HepG2 (cell line): ENCODE measurements at places on chromosomes 1 and 21. TPM values are rescaled to one million over a fixed set of nuclear protein-coding genes. Genes with fewer than 3 reads are reported as not detected.
A peak's percentile ranks its signal among the peaks of the same experiment; 100 is the strongest.

DNA sequence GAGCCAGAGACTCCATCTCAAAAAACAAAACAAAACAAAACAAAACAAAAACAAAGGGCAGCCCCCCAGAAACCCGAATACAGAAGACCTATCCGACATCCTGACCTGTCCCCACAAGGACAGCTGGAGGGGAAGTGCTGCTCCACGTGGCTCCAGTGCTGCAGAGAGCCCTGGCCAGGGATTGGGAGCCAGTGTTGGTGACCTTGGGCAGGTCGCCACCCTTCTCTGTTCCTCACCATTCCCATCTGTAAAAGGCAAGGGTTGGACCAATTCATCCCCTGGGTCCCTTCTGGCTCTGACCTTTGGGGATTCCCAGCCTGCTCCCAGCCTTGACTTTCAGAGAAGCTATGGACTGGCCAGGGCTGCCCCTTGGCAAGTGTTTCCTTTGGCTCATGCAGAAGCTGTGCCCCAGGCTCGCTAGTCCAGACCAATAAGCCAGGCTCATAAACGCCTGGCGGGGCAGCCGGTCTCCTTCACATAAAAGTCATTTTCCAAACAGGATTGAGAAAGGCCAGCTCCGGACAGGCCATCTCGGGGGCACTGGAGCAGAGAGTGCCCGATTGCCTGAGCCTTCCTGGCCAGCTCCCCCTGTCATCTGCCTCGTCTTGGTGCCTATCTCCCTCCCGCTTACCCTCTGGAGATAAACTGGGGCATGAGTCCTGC lies 20.0 kb upstream of the PADI1 start:
- DNase-seq: no peak

DNA sequence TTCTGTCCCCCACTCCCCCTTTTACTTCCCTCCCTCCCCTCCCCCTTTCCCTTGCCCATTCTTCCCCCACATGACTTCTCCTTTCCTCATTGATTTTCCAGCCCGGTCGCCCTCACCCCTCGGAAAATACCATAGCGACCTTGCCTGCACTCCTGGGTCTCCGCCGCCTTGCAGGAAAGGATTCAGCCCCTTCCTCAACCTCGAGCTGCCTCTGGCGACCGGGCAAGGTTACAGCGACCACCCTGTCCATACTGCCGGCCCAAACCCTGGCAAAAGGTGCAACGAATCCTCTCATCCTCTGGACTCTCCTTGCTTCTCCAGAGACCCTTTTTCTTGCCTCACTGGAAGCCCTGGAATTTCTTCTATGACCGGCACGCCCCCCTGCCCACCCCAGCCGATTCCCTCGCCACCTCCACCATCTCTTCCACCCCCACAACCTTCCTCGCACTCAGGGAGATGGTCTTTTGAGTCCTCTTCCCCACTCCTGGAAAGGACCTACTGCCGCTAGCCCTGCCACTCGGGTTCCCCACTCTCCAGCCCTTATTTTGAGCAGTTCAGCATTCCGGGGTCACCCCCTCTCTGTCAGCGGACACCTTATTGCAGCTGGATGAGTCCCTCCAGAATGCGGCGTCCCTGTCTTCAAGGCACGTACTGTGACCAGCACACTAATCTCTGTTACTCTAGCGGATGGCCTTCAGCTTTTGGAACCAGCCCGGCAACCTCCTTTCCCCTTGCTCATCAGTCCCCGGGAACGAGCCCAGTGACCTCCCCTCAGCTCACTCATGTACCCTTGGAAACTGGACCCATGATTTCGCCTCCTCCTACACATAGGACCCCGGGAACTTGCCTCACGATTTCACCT lies 846 bp downstream of the NSUN4 start:
- DNase-seq: no peak

GRCh38 chr1:3678361-3679097 lies 26.2 kb downstream of the TP73 start:
- no peak for DNase-seq

DNA sequence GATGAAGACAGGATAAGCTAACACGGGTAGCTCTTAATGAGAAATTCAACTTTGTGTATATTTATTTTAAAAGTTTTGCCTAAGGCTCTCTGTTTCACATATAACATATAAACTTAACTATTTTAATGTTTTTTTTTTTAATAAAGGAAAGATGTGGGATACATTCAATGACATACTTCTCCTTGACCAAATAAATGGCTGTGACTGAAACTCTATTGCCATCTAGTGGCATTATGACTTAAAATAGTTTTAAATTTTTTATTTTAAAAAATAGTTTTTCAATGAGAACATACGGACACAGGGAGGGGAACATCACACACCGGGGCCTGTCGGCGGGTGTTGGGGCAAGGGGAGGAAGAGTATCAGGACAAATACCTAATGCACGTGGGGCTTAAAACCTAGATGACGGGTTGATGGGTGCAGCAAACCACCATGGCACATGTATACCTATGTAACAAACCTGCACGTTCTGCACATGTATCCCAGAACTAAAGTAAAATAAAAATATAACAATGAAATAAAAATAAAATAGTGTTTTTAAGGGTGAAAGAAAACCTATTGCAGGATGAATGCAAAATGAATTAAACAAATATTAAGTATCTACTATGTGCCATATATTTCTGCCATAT lies 83.4 kb downstream of the LYST start:
- DNase-seq: peak; percentile 43

DNA sequence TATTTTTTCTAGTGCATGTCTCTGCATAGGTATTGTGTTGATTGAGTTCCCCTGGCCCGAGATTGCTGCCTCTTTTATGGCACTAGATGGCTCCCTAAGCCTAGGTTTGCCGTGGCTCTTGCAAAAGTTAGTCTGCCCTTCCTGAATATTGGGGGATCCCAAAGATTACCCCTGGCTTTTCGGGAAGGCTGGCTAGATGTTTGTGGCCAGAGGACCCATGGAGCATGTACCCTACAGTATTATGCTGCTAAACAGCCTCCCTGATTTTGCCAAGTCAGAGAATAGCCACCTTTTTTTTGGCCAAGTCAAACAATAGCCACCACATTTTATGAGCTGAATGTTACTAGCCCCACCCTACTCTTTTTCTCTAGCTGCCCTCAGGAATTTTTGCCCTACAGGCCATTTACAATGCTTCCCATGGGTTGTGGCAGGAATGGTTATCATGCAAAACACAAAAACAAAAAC lies 343.2 kb downstream of the OLFM3 start:
- DNase-seq: no peak

- DNase-seq: no peak
These were observed 8.3 kb upstream of the EPB41 start for GRCh38 chr1:28905921-28906666.

- no peak for DNase-seq
These were observed 316.8 kb downstream of the NFIA start for GRCh38 chr1:61399199-61399598.

DNA sequence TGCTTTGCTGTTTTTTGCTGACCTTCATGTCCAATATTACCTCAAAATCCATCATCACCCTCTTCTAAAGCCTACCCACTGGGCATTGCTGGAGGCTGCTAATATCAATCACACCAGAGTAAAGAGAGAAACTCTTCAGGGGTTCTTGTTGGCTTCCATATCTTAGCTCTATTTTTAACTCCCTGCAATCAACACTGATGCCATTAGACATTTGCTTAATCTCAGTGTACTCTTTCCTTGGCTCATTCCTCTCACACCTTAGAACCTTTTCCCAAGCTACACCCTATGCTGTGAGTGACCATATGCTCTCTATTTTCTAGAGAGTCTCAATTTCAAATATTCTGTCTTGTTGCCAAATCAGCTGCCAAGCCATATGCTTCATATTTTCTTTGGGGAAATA lies 40.6 kb upstream of the RABGAP1L start:
- DNase-seq: no peak

DNA sequence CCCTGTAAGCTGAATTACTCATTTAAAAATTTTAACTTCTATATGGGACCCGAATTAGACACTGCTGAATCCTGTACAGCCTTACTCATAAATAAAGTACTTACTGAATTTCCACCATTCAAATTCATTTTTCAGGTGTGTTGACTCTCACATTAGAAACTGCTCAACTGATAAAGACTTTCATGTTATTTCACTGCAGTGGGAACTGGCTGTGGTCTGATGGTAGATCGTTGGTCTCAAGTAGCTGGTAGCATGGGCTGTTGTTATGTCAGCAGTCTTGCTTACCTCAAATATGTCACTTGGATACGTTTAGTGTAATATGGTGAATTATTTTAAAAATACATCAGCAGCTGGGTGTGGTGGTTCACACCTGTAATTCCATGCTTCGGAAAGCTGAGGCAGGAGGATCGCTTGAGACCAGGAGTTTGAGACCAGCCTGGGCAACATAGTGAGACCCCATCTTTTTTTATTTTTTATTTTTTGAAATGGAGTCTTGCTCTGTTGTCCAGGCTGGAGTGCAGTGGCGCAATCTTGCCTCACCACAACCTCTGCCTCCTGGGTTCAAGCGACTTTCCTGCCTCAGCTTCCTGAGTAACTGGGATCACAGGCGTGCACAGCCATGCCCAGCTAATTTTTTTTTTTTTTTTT lies 10.4 kb downstream of the DEGS1 start:
- DNase-seq: no peak

GRCh38 chr1:24931468-24932231 lies 1.6 kb upstream of the RUNX3 start:
- DNase-seq: no peak

GRCh38 chr1:155126556-155127104 lies 1.0 kb upstream of the EFNA1 start:
- DNase-seq: peak; percentile 88

DNA sequence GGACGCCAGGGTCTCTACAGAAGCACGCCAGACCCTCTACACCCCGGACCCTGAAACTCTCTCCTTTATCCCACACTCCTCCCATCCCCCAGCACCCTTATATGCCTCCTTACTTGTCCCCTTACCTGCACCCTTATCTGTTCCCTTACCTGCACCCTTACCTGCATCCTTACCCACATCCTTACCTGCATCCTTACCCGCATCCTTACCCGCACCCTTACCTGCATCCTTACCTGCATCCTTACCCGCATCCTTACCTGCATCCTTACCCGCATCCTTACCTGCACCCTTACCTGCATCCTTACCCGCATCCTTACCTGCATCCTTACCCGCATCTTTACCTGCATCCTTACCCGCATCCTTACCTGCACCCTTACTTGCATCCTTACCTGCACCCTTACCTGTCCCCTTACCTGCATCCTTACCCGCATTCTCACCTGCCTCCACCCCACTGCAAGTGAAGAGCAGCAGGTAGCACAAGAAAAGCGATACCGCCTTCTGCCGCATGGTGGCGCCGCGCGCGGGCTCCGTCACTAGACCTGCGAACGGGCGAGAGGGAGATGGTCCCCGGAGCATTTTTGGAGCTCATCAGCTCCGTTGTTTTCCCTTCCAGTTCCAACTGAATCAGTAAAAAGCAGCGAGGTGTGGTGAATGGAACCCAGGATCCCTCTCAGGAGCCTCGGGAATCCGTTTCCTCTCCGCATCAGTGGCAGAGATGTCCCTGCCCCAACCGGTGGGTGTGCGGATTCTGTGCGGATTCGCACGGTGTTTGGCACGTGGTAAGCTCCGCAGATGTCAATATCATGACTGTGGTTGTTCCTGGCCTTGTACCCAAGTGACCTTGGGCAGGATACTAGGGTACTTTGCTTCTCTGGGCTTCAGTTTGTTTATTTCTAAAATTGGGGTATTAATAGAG lies 2.9 kb downstream of the IFI6 start:
- no peak for DNase-seq

DNA sequence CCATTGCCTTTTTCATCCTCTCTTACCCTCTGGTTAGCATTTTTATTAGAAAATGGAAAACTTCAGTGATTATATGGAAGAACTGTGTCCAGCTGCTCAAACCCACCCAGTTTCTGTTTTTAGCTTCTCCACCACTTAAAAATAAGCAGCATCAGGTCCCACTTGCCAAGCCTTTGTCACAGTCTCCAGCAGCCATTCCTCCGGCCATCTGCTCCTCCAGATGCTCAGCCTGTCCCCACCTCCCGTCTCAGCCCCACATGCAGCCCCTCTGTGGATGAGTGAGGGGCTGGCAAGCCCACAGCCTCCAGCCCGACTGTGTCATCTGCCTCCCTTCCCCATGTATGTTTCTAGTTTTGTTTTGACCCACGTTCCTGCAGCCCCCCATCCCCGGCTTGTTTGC lies 289.7 kb downstream of the HHAT start:
- no peak for DNase-seq

GRCh38 chr21:22096314-22096713 lies 1098.1 kb downstream of the NCAM2 start:
- DNase-seq: no peak

DNA sequence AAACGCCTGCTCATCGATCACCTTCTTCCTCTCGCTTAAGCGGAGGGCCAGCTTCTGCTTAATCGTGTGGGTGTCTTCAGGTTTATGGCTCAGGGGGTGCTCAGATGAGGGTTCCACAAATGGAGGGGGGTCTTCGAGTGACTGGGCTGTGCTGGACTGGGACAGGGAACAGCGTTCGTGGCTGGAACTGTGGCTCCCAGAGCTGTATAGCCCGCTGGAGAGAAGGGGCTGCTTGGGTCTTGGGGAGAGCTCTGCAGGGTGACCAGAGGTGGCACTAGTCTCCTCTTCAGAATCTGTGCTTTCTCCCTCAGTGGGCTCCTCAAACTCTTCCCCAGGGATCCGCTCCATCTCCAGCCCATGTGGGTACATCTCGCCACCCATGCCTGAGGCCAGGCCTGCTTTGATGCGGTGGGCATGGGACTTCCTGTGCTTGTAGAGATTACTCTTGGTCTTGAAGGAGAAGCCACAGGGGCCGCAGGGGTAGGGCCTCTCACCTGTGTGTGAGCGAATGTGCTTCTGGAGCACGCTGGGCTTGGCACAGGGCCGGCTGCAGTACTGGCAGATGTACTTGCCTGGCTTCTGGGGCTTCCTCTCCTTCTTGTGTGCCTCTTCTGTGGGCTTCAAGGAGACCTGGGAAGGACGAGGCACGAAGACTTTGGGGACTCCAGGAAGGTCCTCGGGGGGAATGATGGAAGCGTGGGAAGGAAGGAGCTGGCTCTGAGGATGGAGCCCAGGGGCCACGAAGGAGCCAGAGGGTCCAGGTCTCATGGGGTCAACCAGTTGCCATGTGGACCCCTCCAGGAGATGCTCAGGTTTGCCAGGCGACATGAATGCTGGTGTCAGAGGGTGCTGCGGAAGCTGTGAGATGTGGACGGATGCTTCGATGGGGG lies 99.4 kb upstream of the EDN2 start:
- no peak for DNase-seq

DNA sequence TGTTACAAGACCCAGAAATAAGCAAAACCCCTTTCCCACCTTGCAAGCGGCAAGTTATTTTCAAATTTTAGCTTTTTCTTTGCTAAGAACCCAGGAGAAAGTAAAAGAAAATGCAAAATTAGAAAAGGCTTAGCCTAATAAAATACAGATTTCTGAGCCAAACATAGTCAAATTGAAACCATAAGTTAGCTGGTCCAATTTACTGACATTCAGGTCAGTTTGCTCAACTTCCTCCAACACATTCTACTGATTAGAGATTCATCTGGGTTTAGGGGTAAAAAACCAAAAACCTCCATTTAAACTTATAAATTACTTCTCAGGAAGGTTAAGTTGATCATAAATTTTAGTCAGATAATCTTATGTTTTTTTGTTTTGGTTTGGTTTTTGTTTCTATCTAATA lies 701.8 kb upstream of the CXADR start:
- DNase-seq: no peak

GRCh38 chr1:244022311-244022710 lies 28.8 kb upstream of the ZBTB18 start:
- DNase-seq: no peak

ATAD3C gene
- total RNA-seq: 3.2 and 4.7 TPM in 2 replicates

DPT gene
- total RNA-seq: not detected in 2 replicates

PEA15 gene
- 12.1 and 15.8 TPM in 2 replicates for total RNA-seq

DNAI4 gene
- total RNA-seq: 0.04 and 0.38 TPM in 2 replicates

CCDC17 gene
- 0.24 and 1.5 TPM in 2 replicates for total RNA-seq

EVA1C gene
- total RNA-seq: 0.29 TPM in 1 of 2 replicates, not detected in the other

SGIP1 gene
- not detected in 2 replicates for total RNA-seq

BCAR3 gene
- total RNA-seq: 4.8 and 5.5 TPM in 2 replicates

HLX gene
- 0.06 and 0.35 TPM in 2 replicates for total RNA-seq
